Activated CD8-positive, alpha-beta memory T cell treated with anti-CD3 and anti-CD28 coated beads, Interleukin-2, amount 50 U/mL, for 4 hours (primary cell): ENCODE measurements at places on chromosomes 3 and 15.

DNA sequence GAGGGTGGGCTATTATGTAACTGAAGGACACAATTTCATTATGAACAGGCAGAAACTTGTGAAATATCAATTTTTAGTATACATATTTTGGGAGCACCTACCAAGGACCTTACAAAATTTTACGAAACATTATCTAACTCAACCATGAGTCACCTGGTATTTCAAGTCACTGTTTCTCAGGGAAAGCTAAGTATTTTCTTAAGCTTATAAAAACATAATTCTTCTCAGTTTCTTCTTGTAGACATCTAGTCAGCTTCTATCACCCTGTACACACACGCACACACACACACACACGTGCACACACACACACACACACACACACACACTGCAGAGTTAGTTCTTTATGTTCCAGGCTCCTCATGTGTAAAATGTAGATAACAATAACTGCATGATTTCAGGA, 658.3 kb downstream of the TUSC7 start:
- DNase-seq: no peak

GRCh38 chr3:117131259-117131658, 421.7 kb downstream of the TUSC7 start:
- no peak for DNase-seq

- DNase-seq: no peak
These were observed 37.7 kb upstream of the CPB1 start for GRCh38 chr3:148789906-148790305.

- no peak for DNase-seq
These were observed 78.5 kb downstream of the MRPL46 start for GRCh38 chr15:88388686-88389085.

DNA sequence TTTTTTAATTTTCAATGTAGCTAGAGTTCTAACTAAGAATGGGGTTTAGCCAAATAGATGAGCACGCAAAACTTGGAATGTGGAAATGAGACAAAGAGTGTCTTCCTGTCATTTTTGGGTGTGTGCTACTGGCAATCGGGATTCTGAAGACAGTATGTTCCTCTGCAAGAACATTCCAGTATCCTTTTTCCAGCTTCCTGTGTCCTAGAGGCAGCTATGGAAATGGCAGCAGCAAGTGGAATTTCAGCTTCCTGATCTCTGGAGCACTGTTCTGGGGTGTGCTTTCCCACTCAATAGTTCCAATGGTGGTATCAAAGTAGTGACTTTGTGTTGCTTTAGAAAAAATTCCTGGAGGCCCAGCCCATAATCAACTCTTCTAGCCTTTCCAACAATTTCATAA, 642.9 kb upstream of the KCNMB2 start:
- DNase-seq: no peak

- DNase-seq: no peak
These were observed 3.7 kb upstream of the ZNF609 start for GRCh38 chr15:64456634-64457108.

GRCh38 chr3:111603679-111604078, 8.5 kb upstream of the ZBED2 start:
- DNase-seq: no peak

- no peak for DNase-seq
These were observed 19.5 kb downstream of the SETMAR start for GRCh38 chr3:4322635-4323034.

DNA sequence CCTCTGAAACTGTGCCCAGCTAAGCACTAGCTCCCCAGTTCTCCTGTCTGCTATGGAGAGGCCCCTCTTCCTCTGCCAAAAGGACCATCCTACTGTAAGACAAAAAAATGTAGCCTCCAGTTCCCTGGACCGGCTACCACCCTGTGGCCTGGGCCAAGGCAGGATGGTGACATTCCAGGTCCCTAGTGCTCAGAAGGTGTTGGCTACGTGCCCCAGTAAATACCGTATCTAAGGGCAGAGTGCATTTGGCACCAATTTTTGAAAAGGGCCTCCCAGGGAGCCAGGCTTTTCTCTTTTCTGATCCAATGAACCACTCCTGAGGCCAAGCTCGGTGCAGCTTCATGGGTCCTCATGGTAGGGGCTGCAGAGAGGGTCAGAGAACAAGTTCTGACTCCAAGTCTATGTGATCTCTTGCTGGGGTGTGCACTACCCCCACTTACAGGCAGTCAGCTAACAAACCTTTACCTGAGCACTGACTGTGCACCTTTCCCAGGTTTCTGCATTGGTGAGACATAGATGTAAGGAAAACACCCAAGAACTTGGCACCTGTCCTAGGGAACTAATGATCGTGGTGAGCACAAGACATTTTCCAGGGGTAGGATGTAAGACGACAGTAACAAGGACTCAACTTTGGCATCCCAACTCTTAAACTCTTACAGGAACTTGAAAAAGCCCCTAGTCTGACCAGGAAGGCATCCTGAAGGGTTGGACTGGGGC, 32.6 kb downstream of the TLE3 start:
- DNase-seq: no peak

- no peak for DNase-seq
These were observed 7.2 kb upstream of the CRYGS start for GRCh38 chr3:186551387-186551786.
